ENCODE measurements at places on chromosomes 6 and 20. TPM values are rescaled to one million over a fixed set of nuclear protein-coding genes. Genes with fewer than 3 reads are reported as not detected.
A peak's percentile ranks its signal among the peaks of the same experiment; 100 is the strongest.

DNA sequence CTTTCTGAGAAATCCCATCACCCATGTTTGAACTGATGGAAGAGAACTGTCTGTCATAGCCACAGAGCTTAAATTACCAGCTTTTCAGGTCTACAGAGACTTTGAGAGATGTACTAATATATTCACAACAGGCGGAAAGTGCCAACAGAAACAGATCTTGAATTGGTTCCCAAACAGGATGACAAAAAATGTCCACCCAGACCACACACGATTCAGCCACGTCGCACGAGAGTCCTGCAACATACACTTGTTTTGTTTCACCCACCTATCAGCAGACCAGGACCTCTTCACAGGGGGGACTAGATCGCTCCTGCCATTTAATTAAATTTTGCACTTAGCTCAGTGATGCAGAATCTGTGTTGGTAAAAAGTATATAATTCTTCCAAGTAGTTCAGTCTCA is 187.1 kb upstream of the CEP162 start:
- H3K4me3 ChIP-seq: no peak overlapping the region
- peaks cover 38% of the 10 kb centered on the region for H3K27me3 ChIP-seq
- no peak for DNase-seq
- no peaks in the 10 kb centered on the region for H3K4me1 ChIP-seq
- no peak overlapping the region for H3K27ac ChIP-seq
- no peaks in the 10 kb centered on the region for H3K36me3 ChIP-seq

DNA sequence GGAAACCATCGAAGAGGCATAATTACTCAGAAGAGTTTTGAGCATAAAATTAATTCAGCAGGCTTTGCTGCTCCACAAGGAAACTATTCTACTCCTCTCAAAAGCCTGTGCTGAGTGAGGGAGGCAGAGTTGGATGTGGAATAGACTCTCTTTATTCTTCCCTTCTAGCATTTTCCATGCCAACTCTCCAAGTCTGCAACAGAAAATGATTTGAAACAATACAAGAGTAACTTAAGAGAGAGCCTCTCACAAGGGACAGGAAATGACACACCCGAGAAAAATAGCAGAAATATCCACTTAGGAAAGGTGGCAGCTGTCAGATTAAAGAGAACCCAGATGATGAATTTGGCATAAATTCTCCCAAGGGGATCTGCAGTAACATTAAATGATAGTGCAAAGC is 26.3 kb upstream of the LAMP5 start:
- no peaks in the 10 kb centered on the region for H3K36me3 ChIP-seq
- peak; percentile 61 for DNase-seq
- H3K4me1 ChIP-seq: peaks cover 8% of the 10 kb centered on the region
- H3K27me3 ChIP-seq: no peaks in the 10 kb centered on the region
- H3K4me3 ChIP-seq: no peak overlapping the region

- H3K36me3 ChIP-seq: no peaks in the 10 kb centered on the region
- H3K27me3 ChIP-seq: no peaks in the 10 kb centered on the region
- DNase-seq: no peak
- H3K27ac ChIP-seq: no peak overlapping the region
- peaks cover 6% of the 10 kb centered on the region for H3K4me1 ChIP-seq
Observed at GRCh38 chr6:113630738-113631535, 226.2 kb upstream of the MARCKS start.

DNA sequence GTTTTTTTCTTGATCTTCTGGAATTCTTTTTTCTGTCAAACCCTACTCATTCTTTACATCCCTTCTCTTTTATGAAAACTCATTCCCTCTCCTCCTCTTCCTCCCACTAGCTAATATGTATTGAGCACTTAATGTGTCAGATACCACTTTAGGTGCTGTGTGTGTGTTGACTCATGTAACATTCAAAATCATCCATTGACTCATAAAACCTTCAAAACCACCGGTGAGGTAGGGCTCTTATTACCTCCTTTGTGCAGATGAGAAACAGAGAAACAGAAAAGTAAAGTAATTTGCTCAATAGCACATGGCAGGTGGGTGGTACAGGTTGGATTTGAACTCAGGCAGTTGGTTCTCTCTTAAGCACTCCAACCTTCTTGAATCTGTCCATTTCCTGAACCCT is 136.3 kb upstream of the NEDD9 start:
- peaks cover 10% of the 10 kb centered on the region for H3K4me1 ChIP-seq
- H3K27ac ChIP-seq: no peak overlapping the region
- H3K27me3 ChIP-seq: no peaks in the 10 kb centered on the region
- H3K4me3 ChIP-seq: no peak overlapping the region
- H3K36me3 ChIP-seq: no peaks in the 10 kb centered on the region

DNA sequence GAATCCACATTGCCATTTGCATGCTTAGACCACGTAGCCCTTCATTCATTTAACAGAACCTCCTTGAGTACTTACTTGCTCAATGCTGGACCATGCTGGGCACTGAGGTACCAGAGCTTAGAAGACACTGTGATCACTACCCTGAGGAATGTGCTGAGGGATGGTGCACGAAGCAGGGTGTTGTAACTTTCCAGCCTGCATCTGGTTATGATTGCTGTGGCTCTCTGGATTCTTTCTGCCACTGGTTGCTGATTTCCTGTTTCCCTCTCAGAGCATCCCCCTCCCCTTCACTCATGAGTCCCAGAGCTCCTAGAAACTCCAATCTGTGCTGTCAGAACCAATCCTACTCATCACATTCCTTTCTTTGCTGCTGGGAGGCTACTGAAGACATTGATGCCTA is 537.4 kb downstream of the PTPRT start:
- H3K36me3 ChIP-seq: no peaks in the 10 kb centered on the region
- no peak overlapping the region for H3K4me3 ChIP-seq
- H3K27ac ChIP-seq: no peak overlapping the region
- H3K4me1 ChIP-seq: no peaks in the 10 kb centered on the region

GRCh38 chr20:59958123-59958522 is at the start of gene CDH26:
TSS of gene CDH26 (plus strand) at chr20:59958423. CDS start at chr20:59958727, 304 bp downstream.
- H3K36me3 ChIP-seq: no peaks in the 10 kb centered on the region
- H3K4me1 ChIP-seq: no peaks in the 10 kb centered on the region
- no peak within 1 kb of the TSS for H3K4me3 ChIP-seq
- no peak within 1 kb of the TSS for H3K27ac ChIP-seq
- DNase-seq: no peak

DNA sequence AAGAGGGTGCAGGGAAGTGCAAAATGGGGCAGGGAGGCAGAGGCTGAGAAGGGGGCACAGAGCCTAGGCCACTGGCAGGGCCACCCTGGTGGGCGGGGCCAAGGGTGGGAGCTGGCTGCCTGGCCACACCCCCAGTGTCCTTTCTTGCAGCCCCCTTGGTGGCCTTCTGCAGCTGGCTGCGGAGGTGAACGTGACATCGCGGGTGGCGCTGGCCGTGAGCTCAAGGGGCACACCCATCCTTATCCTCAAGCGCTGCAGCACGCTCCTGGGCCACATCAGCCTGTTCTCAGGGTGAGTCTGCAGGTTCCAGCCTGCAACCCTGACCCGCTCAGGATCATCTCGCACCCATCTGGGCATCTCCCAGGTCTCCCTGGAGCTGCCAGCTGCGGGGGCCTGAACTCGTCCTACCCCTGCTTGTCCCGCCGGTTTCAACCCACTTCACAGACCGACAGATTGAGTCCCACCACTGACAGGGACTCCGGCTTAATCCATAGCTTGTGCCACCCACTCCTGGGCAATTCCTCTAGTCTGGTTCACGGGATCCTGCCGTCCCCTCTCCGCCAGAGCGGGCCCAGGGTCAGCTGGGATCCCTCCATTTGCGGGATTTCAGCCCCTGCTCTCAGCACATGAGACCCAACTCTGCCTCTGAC is 6.2 kb downstream of the BPIFB3 start:
- DNase-seq: no peak
- no peak overlapping the region for H3K4me3 ChIP-seq
- H3K27ac ChIP-seq: no peak overlapping the region
- H3K27me3 ChIP-seq: no peaks in the 10 kb centered on the region
- no peaks in the 10 kb centered on the region for H3K4me1 ChIP-seq

Gene SIRPD
- not detected for total RNA-seq

Gene EPB41L1
- total RNA-seq: 7.1 TPM

Gene EYA4
- 1.5 TPM for total RNA-seq

Gene NMBR
- total RNA-seq: not detected

All from A673 (cell line).